ENCODE measurements at places on chromosomes 3 and 15.

GRCh38 chr15:35151782-35152181 is 66.7 kb upstream of the NANOGP8 start:
- no peak for DNase-seq

GRCh38 chr15:70765504-70766281 is 2.3 kb upstream of the UACA start:
- DNase-seq = no peak

DNA sequence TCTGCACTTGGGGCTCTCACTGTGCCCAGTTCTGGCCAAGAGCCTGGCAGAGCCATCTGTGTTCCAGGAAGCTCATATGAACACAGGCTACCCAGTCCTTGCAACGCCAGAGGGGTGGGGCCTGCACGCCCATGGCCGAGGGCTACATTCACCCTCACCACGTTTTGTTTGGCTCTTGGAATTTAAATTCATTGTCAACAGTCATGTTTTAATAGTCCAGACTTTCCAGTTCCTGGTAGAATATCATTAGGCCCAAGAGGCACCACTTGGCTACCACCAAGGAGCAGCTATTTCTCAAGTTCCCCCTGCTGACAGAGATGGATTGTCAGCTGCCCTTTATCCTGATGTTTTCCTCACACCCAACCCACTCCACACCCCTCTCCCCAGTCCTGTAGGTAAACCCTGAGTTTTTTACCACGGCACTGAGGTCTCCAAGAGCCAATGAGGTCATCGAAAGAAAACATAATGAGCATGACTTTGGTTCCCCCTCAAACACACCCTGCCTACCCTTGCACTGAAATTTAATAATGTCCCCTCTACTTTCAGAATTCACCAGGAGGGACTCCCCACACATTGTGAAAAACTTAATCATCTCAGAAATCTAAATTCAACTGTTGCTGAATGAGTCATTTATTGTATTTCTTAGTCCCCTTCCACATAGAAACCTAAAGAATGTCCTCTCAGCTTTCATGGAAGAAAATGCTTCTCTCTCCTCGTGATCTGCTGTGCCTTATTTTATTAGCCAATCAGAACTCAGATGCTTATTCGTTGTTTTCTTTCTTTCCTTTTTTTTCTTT is 125.1 kb downstream of the SHQ1 start:
- no peak for DNase-seq

- no peak for DNase-seq
Measured at GRCh38 chr3:143166376-143166775, 46.8 kb downstream of the CHST2 start.

DNA sequence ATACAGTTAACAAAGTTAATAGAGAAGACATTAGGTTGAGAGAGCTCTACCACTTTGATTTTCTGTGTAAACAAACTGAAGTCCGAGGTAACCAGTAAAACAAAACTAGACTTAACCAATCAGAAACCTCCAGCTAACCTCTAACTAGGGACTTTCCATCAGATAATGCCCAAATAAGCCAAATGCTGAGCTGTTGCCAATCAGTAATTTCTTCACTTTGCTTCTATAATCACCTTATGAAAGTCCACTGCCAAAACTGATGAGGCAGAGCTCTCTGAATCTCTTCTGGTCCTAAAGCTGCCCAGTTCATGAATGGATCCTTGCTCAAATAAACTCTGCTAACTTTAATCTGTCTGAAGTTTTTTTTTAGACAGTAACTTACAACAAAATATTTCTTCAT is 448.0 kb upstream of the NECTIN3 start:
- DNase-seq = no peak

- peak; percentile 48 for DNase-seq
Measured at GRCh38 chr3:143121241-143122088, 1.9 kb downstream of the CHST2 start.

DNA sequence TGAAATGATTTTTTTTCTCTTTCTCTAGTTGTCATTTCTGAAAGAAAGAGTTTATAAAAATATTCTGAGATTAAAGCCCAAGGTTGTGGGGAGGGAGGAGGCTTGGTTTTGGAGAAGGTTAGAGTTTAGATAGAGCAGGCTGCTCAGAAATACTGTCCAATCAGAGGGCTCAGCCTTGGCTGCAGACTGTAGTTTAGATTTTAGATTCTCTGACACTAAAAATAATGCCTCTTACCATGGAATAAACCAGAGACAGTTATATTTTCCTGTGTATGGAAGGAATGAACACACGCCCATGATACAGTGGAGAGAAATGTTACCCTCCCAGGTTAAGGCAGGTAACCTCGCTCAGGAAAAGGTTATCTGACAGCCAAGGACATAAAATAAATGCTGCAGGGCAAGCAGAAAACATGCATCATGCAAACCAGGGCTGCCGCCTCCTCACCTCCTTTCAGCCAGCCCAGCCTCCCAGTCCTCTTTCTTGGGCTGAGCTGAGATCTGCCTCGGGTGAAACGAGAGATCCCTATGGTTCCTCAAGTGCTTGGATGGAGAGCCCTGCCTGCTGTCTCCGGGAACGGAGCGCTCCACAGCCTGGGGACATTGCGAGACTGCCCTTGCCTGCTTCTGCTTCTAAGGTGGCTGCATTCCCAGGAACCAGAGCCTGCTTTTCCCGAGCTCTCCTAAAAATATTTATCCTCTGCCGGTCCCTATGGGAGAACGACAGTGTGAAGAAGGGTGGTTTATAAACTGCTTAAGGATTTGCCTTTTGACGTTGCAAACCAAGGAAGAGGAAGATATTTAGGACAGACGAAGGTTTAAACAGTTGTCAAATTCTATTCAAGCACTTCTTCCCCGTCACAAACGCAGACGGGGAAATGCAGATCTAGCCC is 848 bp downstream of the NCEH1 start:
- no peak for DNase-seq

- no peak for DNase-seq
Measured at GRCh38 chr3:71075494-71075893, 508.0 kb downstream of the FOXP1 start.
